DND-41 (cell line): ENCODE measurements at places on chromosomes 2 and 18.

DNA sequence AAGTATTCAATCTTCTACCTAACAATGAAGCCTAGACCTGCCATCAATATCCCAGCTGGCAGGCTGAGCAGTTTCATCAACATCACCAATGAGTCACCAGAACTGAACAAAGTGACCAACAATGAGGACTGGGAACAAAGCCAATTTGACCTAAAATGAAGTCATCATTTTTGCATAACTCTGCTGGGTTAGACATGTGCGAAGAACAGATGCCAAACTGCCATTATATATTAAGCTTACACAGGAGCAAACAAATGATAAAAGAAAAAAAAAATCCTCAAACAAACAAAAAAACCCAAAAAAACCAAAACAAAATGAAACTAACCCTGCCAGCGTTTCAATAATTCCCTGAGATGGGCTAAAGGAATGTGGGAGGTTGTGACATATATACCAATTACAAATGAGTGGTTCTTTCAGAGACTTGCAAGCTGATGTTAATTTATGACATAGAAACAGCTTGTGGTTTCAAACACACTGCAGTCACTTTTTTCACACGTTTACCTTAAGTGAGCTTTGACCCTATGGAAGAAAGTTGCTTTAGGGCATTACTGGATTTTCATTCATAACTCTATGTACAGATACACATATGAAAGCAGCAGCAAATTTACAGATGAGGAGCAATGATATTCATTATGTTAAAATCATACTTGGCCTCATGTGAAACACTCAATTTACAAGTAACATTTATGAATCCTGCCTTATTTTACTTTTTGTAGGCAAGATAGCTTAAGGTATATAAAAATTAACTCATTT, 56.9 kb upstream of the CCDC141 start:
- no peak for DNase-seq

GRCh38 chr2:235852526-235852920, 315.7 kb downstream of the GBX2 start:
- DNase-seq = no peak

DNA sequence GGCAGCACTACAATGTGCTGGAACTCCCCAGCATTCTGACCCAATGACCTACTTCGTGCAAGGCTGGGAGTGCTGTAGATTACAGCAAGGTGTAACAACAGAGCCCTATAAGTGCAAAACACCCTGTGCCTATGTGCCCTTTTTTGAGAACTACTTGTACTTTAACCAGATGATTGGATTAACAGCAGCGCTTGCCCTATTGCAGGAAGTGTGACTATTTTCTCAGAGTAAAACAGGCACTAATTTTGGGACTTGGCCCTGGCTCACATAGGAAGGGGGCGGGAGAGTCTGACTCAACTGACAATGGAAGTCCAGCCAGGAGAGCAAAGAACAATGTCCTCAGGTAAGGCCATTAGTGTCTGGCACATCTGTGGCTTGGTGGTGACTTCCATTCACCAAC, 35.6 kb upstream of the RNF125 start:
- no peak for DNase-seq

DNA sequence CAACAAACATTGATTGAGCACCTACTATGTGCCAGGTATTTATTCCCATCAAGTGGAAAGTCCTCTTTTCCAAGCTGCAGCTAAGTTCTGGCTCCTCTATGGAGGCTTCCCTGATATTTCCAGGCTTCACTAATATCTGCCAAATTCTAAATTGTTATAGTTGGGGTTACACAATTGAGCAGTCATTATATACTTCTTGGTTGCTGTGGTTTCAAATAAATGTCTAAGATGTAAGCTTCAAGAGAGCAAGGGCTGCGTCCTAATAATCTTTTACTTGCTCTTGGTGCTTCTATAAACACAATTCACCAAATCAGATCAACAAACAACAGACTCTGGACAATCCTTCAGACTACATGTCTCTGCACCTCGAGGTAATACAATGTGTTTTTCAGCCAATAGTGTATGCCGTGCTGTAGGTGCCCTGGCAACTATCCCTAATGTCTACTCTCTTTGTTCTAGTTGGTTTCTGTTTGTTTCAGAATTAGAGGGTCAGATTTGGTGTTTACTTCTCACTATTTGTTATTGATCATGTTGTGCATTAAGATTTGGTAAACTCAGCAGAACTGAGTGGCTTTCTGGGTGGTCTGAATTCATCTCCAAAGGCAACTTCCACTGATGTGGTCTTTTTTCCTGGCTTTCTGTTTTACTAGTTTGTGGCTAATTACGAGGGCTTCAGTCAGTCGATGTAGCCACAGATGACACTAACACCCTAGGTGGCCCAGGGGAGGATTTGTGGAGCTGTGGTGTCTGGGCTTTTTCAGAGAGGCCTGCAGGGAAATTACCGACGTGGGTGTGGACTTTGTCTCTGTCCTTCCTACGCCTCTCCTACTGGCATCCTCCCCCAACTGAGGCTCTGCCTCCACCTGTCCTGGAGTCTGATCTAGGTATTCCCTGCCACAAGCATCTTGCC, 50.4 kb downstream of the CDCA7 start:
- no peak for DNase-seq

DNA sequence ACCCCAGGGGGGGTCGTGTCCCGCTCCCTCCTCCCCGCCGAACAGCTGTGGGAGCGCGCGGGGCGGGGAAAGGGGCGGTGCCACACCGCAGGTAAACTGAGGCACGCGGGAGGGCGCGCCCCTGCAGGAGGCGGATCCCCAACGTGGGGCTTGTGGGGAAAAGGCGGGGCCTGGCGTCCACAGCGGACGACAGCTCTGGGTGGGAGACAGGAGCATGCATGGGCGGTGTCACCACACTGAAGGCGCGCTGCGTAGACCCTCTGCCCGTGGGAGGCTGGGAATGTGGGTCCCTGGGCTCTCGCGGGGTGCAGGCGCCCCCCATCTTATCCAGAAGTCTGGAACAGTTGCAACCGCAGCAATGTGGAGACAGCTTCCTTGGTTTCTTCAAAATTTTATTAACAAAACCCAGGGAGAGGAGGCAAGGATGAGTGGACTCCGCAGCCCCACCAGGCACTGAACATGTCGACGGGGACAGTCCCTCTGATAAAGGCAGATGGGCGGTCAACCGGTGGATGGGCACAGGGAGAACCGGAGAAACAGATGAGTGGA, 723 bp upstream of the MBD1 start:
- no peak for DNase-seq

DNA sequence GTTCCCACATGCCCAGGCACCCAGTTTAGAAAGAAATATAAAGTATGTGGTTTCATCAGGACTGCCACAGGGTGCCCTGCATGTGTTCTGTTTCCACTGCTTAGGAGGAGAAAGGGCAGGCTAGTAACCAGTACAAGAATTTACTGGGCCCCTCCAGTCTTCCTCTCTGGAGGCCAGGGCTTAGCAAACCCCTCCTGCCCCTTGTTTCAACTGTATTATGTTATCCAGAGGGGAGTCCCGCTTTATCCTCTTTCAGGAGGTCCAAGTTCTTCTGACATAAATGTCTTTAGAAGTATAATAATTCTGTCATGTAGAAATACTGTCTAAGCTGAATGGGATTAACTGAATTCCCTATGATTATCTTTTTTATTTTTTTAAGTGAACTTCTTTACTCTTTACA, 132.1 kb downstream of the WDSUB1 start:
- no peak for DNase-seq

DNA sequence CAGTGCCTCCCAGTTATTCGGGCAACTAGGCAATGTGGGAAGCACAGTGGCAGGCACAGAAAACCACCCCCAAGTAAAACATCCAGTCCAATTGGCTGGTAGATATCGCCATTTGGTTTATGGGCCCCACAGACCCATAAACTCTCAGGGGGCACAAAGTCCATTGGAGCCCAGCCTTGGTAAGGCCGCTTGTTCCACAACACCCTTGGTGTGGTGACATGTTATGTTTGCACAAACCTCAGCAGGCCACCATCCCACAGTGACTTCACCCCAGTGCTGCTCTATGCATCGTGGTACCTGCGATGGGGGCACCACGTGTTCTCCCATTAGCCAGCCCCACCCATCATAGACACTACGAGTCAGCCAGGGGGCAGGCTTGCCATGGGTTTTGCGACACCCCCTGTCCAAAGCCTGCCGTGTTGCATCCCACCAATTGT, 18.5 kb downstream of the PHOSPHO2 start:
- DNase-seq = no peak

GRCh38 chr2:229652796-229653195, 61.6 kb downstream of the DNER start:
- no peak for DNase-seq

- DNase-seq = no peak
Observed at GRCh38 chr2:21256006-21256405, 132.2 kb downstream of the TDRD15 start.

DNA sequence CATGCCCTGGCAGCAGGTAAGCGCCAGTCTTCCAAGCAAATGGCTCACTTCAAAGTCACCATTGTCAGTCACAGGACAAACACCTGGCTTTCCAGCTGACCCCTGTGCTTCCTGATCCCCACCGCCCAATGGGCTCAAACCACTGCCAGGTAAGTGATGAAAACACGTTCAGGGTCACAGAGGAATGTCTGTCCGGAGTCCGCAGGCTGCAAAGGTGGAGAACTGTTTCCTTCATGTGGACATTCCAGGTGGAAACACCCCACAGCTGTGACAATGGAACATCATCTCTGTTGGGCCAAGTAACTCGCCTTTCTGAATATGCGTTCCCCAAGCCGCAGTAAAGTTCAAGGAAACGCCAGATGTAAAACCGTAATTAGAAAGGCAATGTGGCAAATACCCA, 86.0 kb downstream of the CRACDL start:
- DNase-seq = no peak

DNA sequence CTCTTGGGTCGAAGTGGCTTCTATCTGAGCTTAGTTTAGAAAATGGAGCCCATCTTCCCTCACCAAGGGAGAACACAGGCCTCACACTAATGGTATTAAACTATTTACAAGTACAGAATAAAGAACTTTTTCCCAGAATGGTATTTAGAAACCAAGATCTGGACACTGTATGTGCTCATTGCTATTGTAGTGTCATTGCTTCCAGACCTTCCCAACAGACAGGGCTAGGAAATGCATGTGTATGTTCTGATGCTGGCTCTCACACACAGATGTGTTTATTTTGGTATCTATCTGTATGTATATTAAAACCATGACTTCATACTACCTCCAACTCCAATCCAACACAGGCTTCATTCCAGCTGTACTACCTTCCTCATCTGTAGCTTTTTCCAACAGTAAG, 8.0 kb downstream of the COX5B start:
- no peak for DNase-seq

- peak; percentile 84 for DNase-seq
Observed at GRCh38 chr18:58043491-58044369, at the start of gene NEDD4L. NEDD4L (plus strand) TSS chr18:58044226; CDS start chr18:58044661, 435 bp downstream.

DNA sequence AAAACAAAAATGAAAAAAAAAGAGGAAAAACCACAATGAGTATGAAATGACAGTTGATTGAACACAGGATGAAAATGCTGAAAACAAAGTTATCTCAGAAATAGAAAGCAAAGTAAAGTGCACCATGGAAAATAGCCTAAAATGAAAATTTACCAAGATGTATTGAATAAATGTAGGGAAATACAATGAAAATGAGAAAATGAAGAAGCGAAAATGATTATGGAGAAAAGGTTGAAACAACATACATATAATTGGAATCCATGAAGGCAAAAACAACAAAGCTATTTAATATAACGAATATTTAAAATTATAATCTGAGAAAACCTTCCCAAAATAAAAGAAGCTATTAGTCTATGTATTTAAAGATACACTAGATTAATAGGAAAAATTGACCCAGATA, 147.4 kb downstream of the TMEM18 start:
- no peak for DNase-seq

GRCh38 chr18:9619056-9619455, 4.7 kb upstream of the PPP4R1 start:
- no peak for DNase-seq

- no peak for DNase-seq
Observed at GRCh38 chr2:19835781-19836281, 66.0 kb downstream of the TTC32 start.

GRCh38 chr2:67790622-67791021, 272.2 kb downstream of the C1D start:
- DNase-seq = no peak

- no peak for DNase-seq
Observed at GRCh38 chr2:219626540-219626939, 890 bp upstream of the SLC4A3 start.

DNA sequence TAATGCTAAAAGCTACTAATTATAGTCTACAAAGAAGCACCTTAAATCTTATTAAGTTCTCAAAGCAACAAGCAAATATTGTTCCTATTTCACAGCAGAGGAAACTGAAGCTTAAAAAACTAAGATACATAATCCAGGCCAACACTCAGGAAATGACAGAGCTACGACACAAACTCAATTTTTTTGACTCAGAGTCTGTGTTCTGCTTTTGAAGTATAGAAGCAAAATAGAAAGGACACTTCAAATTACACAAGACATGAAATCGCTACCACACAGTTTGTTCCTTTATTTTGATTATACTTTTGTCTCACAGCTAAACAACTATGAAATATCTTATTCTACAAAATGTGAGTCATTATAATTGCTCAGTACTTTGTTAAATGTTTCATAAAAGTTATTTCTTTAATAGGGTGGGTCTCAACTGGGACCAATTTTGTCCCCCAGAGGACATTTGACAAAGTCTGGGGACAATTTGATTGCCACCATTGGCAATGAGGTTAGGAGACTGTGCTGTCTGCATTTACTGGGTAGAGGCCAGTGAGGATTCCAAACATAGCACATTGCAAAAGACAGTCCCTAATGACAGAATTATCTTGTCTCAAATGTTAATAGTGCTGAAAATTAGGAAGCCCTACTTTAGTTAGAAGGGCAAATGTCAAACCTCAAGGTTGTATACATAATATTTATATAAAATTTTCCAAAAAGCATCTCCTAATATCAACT, 101.5 kb upstream of the GRB14 start:
- DNase-seq = no peak
